ENCODE measurements at places on chromosomes 5 and 9. TPM values are rescaled to one million over a fixed set of nuclear protein-coding genes. Genes with fewer than 3 reads are reported as not detected.

Gene MZB1
- 0.18 TPM for total RNA-seq

Gene LVRN
- total RNA-seq: not detected

Gene FAT2
- 0.08 TPM for total RNA-seq

Gene TRMT10B
- total RNA-seq: 1.3 TPM

Gene WWC1
- total RNA-seq: 2.7 TPM

Gene LCN1
- total RNA-seq: not detected

Gene TSTD2
- total RNA-seq: 17.6 TPM

Gene PCDHA12
- total RNA-seq: 0.09 TPM

Gene CDH18
- 2.2 TPM for total RNA-seq

Gene RANBP17
- total RNA-seq: 10.6 TPM

Gene TEX48
- total RNA-seq: not detected

Gene RAD50
- total RNA-seq: 54.7 TPM

Gene GLRA1
- not detected for total RNA-seq

Gene ABITRAM
- 16.3 TPM for total RNA-seq

Data from fibroblast of the aortic adventitia (primary cell).